Activated CD8-positive, alpha-beta memory T cell treated with anti-CD3 and anti-CD28 coated beads, Interleukin-2, amount 10 ng/mL, durations not matched to agents 7 days and 5 days (primary cell): ENCODE measurements at places on chromosomes 13 and 19. TPM values are rescaled to one million over a fixed set of nuclear protein-coding genes. Genes with fewer than 3 reads are reported as not detected.

GRCh38 chr19:47497821-47498520 lies 14.0 kb upstream of the KPTN start:
- DNase-seq: no peak

- DNase-seq: no peak
Observed at GRCh38 chr19:6414793-6415590, 9.6 kb downstream of the KHSRP start.

- DNase-seq: no peak
Observed at GRCh38 chr13:77029436-77029835, 2.5 kb upstream of the FBXL3 start.

- no peak for DNase-seq
Observed at GRCh38 chr19:47002106-47002766, 17.4 kb upstream of the NPAS1 start.

GRCh38 chr13:70324519-70324918 lies 216.3 kb upstream of the KLHL1 start:
- DNase-seq: no peak

GRCh38 chr13:50410921-50411746 lies 395.9 kb downstream of the KCNRG start:
- no peak for DNase-seq

DNA sequence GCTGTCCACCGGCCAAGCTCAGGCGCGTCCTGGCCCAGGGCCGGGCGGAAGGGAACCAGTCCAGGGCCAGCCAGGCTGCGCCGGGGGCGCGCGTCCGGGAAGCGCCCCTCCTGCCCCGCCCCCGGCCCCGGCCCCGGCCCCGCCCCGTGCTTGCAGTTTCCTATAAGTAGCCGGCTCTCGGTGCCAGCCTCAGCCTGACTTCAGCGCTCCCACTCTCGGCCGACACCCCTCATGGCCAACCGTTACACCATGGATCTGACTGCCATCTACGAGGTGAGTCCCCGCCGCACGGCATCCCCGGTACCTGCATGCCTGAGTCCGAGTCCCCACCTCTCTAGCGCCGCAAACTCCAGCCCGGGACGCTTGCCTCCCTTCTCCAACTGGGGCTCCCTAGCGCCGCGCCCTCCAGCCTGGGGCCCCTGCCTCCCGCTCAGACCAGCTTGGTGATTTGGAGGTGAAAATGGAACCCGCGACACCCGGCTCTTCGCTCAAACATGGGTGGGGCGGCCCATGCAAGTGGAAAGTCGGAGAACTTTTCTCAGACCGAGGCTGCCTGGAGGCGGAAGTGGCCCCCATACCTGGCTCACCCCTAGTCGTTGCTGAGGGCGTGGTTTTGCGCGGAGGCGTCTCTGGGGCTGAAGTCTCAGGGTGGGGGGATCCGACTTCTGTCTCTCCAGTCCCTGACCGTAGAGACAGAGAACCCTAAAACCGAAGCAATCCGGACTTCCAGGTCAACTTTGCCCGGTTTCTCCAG lies at the start of gene ZFP36:
TSS of gene ZFP36 (plus strand) at position 192 of the 754 bp plus-strand sequence. CDS start at position 250, 58 bp downstream.
- peak; percentile 92 for DNase-seq

DNA sequence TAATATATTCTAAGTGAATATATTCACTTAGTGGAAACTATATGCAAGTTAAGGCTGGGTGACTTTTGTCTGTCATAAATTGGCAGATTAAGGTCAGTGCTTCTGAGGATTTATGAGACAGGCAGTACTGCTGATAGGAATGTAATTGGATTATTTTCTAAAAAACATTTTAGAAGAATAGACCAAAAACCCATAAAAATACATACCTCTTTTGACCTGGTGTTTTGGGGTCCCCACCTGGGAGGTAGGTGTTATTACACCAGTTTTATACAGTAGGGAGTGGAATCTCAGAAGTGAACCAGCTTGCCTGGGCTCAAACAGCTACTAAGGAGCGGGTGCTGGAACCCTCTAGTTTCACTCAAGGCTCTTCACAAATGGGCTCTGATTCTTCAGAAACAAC lies 25.3 kb downstream of the COG3 start:
- no peak for DNase-seq

GRCh38 chr19:873084-873483 lies 13.6 kb downstream of the CFD start:
- DNase-seq: peak; percentile 91

- no peak for DNase-seq
Observed at GRCh38 chr13:40139896-40140520, 484.5 kb downstream of the COG6 start.

DNA sequence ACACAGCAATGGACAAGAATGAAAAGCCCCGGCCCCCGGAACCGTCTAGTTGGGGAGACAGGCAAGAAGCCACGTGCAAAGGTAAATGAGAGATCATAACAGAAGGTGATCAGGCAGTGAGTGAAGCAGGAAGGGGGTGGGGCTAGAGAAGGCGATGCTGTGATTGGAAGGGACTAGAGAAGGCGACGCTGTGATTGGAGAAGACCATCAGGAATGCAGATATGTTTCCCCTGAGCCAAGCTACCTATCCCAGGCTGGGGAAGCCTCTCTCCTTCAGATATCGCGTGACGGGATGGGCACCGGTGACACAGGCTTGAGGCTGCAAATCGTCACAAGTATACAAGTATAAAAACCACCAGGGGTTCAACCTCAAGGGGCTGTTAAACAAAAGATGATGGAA lies 21.8 kb downstream of the DCAF15 start:
- DNase-seq: no peak

DNA sequence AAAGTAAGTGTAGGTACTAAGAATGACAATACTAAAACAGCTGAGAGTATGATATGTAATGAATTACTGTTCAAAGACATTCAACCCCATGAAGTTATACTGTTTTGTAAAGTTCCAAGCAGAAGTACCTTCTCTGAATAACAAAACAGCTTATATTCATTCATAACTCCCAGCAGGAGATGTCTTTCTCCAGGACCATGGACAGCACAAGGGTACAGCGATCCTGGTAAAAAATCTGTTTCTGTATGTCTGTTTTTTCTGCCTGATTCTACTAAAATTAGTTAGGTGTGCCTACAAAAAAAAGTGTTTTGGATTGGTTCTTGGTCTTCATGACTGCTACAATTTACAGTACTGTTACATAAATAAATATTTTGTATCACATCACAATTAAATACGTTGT lies 172.5 kb upstream of the SLITRK5 start:
- no peak for DNase-seq

SYNGR4 gene
- not detected for total RNA-seq

HIPK4 gene
- not detected for total RNA-seq

CPAMD8 gene
- 1.3 TPM for total RNA-seq
